ENCODE measurements at places on chromosomes 12 and 14.

GRCh38 chr12:104514092-104514810, 57.5 kb downstream of the CHST11 start:
- DNase-seq, result no peak

GRCh38 chr12:2523844-2524243, 270.9 kb upstream of the FKBP4 start:
- DNase-seq, result no peak

- DNase-seq, result no peak
Measured at GRCh38 chr12:78171061-78171460, 340.4 kb downstream of the NAV3 start.

- DNase-seq, result no peak
Measured at GRCh38 chr14:54782751-54783659, 119.6 kb downstream of the GCH1 start.

GRCh38 chr12:52971679-52972329, 22.9 kb downstream of the KRT18 start:
- peak; percentile 45 for DNase-seq

DNA sequence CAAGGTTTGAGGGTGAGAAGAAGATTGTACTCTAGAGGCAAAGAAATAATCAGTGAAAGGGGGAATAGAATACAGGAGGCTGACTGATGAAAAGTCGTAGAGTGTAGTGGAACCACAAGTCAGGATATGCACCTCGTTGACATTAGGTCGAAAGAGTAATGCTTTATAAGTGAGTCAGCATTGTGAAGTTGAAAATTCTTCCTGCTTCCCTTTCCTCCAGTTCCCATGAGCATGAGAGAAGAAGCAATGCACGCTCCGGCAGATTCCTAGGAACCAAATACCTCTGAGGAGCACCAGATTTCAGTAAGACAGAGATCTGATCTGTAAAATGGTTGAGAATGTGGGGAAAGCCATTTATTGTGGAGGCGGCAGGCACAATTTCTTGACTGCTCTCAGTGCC, 16.5 kb downstream of the CCER1 start:
- peak; percentile 74 for DNase-seq

DNA sequence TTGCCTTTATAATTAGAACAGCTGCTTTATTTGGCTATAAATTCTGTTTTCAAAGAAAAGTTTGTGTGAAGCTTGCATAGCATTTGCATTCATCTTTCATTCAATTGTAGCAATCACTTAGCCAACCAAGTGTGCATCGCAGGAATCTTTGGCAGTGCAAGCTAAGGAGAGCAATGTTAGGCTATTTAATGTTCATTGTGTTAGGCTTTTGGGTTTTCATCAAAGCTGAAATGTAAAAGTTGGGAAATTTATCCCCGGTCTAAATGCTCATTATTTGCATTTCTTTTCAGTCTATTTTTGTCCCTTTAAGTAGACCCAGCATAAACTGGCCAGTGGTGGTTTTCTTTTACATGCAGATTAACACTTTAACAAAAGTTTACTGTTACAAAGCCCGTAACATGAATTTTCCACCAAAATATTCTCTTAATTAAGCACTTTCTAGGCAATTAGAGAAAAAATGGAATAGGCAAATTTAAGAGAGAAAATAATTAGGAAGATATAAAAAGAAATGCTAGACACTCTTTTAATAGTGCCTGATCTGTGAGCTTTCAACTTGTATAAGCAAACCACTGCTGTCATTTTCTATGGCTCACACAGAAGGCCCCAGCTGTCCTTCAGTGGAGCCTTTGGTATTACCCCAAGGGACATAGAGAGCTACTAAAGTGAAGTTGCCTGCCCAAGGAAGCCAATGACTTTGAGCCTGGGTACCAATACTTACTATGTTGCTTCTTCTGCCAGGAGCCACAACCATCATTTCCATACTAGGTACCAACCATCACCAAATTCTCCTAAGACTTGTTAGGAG, 898.9 kb upstream of the SEL1L start:
- DNase-seq, result no peak

- DNase-seq, result no peak
Measured at GRCh38 chr12:108690542-108691174, 40.7 kb downstream of the CORO1C start.

- DNase-seq, result no peak
Measured at GRCh38 chr14:101173698-101174521, 270.4 kb upstream of the RTL1 start.

DNA sequence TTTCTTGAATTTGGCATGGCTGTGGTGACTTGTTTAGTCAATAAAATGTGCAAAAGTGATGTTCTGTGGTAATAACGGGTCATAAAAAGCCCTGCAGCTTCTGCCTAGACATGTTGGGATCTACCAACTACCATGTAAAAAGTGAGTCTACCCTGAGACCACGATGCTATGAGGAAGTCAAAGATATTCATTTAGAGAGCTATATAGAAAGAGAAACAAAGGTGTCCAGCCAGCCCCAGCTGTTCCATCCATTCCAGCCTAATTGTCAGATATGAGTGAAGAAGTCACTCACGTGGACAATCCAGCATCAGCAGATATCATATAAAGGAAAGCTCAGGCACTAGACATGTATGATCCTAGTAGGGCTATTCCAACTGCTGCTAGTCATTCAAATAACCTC, 117.2 kb upstream of the SSTR1 start:
- DNase-seq, result no peak

GRCh38 chr12:28884904-28885679, 264.0 kb upstream of the FAR2 start:
- DNase-seq, result peak; percentile 59

- no peak for DNase-seq
Measured at GRCh38 chr12:76568888-76569551, 9.4 kb upstream of the OSBPL8 start.

DNA sequence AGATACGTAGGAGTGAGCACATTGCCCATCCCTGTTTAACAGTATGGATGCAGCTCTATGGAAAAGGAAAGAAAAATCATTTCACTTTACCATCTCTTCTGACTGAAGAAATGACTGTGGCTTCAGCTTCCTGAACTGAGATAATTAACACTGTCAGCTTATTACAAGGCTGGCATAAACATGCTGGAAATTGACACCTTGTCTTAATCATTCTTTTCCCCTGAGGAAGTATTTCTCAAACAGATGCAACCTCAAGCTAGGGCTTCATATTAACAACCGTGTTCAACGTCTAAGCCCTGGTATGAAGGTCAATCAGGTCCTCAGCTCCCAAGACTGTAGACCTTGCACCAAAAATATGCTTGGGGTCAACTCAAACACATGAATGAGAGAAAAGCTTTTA, 25.0 kb downstream of the RERG start:
- no peak for DNase-seq

GRCh38 chr14:72714871-72715214, 179.1 kb downstream of the DPF3 start:
- DNase-seq, result no peak

GRCh38 chr14:99179946-99180345, 92.1 kb downstream of the BCL11B start:
- no peak for DNase-seq

GRCh38 chr14:20614038-20614840, 23.1 kb upstream of the RNASE12 start:
- no peak for DNase-seq

DNA sequence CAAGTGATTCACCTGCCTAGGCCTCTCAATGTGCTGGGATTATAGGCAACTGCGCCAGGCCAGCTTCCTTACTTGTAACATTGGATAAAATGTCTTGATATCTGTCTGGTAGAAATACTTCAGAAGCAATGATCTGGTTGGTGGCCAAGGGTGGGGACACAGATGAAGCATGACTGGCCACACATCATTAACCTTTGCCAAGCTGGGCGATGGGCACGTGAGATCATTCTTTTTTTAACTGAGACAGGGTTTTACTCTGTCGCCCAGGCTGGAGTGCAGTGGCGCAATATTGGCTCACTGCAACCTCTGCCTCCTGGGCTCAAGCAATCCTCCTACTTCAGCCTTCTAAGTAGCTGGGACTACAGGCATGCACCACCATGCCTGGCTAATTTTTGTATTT, 31.1 kb downstream of the PLEKHH1 start:
- DNase-seq, result no peak

DNA sequence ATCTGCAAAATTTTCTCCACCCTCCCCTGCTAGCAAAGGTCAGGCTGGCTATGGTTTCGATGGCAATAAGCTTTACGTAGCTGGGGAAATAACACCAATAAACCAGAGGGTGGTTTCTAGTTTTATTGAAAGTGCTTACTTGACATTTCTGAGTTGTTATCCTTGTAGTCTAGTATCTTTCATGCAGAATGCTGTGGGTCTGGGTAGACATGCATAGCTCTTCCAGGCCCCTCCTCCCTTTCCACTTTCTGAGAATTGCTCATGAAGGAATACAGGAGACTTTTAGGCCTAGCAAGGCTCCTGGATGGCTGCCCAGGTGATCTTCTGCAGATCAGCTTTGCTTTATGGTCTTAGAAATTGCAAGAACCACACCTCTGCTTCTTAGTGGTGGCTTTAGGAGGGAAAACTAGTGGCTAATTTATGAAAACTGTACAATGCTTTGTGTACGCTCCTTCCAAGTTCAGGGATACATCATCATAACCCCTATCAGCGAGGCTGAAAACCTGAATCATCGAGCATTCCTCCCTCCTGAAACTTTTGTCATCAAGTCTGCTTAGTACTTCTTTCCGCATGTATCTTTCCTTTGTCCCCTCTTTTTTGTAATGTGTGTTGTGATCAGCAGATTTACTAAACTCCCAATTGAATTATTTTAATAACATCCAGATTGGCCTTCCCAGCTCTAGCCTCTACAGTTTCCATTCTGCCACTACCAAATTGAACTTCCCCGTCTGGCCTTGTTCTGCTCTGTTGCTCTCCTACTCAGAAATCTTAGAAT, 473.0 kb downstream of the RAD51B start:
- peak; percentile 49 for DNase-seq

DNA sequence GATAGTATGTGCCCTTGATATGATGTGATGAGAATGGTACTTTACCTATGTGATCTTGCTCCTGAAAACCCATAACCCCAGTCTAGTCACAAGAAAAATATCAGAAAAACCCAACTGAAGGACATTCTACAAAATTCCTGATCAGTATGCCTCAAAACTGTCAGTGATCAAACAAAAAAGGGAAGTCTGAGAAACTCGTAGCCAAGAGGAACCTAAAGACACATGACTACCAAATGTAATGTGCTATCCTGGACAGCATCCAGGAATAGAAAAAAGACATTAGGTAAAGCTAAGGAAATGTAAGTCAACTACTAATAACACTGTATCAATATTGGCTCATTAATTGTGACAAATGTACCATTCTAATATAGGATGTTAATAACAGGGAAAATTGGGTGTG, 4.1 kb upstream of the WIF1 start:
- no peak for DNase-seq

DNA sequence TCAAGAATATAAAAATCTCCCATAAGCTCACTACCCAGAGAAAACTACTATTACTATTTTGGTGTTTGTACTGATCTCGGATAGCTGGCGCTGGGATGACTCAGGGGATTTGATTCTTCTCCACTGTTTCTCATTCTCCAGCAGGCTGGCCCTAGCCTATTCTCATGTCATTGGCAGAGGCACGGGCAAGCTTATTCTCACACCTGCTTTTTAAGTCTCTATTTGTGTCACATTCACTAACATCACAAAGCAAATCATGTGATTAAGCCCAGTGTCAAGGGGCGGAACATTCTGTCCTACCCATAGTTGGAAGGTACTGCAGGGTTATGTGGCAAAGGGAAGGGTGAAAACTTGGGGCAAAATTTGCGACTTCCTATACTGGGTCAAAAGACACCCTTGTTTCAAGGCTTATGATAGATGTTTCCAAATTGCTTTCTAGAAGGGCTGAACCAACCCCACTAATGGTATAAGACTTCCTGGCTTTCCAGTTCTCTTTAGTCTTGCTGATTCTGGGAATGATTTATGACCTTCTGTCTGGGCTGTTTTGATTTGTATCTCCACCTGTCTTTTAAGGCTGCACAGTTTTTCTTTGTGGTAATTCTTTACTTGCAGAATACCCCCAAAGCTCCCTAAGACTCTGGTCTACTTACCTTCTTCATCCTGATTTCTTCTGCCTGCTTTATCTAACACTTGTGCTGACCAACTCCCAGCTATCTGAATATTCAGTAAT, 406.4 kb downstream of the NRXN3 start:
- no peak for DNase-seq

DNA sequence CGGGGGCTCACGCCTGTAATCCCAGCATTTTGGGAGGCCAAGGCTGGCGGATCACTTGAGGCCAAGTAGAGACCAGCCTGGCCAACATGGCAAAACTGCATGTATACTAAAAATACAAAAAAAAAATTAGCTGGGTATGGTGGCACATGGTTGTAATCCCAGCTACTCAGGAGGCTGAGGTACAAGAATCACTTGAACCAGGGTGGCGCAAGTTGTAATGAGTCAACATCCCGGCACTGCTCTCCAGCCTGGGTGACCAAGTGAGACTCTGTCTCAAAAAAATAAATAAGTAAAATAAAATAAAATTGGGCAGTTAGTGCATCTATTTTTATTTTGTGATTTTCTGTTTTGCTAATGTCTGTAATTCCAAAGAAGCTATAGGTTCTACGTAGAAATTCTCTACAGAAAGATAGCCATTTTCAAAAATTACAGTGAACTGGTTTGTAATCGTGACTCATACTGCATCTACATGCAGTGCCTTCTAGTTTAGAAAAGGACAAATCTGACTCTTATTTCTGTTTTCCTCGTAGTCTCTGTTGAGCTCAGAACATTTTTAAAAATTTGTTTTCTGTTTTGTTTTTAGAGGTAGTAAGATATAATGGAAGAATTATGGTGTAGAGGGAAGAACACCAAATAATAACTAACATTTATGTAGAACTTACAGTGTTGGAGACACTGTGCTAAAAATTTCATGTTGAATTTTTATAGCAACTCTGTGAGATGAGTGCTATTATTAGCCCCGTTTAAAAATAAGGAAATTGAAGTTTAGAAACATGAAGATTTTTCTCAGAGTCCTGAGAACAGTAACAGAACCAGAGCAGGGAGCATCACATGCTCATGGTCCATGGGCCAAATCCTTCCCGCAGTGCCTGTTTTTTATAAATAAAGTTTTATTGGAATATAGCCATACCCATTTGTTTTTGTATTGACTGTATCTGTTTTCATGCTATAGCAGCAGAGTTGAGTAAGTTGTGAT, 201.2 kb downstream of the SYNE2 start:
- DNase-seq, result peak; percentile 50

- DNase-seq, result peak; percentile 90
Measured at GRCh38 chr12:6925540-6926279, 2.0 kb upstream of the ATN1 start.

DNA sequence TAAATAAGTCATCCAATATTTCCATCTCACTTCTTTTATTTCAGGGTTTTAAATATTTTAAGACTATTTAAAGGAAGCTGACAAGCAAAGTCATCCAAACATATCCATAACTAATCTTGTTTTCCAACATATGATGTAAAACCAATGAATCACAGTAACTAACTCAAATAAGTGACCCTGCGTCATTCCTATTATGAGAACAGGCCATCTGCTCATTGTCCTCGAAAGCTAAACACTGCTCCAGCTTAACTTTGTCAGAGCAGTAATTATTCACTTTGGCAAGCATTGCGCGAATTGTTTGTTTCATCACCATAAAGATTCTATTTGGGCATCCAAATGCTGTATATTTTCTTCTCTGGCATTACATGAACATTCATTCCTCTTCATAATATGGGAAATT, 99.1 kb downstream of the CAPZA3 start:
- DNase-seq, result peak; percentile 69

- no peak for DNase-seq
Measured at GRCh38 chr12:65119063-65119462, 2.0 kb downstream of the WIF1 start.
